ENCODE measurements at places on chromosomes 1 and 21.
A peak's percentile ranks its signal among the peaks of the same experiment; 100 is the strongest.

DNA sequence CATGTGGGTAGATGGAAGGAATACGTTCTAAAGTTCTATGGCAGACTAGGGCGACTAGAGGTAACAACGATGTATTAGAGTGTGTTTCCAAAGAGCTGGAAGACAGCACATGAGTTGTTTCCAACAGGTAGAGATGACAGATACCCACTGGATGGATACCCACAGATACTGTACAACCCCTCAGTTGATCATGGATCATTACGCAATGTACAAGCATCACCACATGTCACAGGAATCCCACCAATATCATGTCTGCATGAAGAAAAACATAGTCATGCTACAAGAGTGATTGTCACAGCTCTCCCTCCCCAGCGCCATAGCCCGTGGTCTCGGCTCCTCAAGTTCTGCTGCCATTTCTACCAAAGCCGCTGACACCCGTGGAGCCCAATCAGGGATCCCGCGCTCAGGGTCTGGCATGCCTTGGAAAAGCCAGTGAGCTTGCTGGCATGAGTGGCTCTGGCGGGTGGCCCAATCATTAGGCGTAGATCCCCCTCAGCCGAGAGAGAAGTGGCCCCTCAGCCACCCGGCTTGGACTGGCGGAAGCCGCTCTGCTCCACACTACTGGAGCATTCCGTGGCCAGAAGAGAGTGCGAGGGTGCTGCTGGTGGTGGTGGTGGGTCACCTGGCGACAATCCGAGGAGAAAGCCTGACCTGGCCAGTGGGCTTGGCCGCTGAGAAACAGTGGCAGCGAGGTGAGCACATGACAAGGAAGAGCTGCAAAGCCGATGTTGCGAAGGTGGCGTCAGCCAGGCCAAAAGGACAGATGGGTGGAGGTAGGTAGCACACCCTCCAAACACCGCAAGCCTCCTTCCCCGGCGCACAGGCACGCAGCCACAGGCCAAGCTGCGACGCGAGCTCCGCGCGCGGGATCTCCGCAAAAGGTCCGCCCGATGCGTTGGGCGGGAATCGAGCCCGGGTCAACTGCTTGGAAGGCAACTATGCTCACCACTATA lies 65.7 kb upstream of the FCGR2A start:
- no peak for DNase-seq

GRCh38 chr1:182163821-182164223 lies 102.3 kb upstream of the ZNF648 start:
- no peak for DNase-seq

- DNase-seq: no peak
Measured at GRCh38 chr21:32545948-32546441, 39.3 kb downstream of the TCP10L start.

GRCh38 chr1:48908606-48909005 lies 131.9 kb upstream of the BEND5 start:
- peak; percentile 75 for DNase-seq

All from SK-N-MC (cell line).